ENCODE measurements at places on chromosomes 6 and 20. TPM values are rescaled to one million over a fixed set of nuclear protein-coding genes. Genes with fewer than 3 reads are reported as not detected.

- DNase-seq, result no peak
Measured at GRCh38 chr6:41040101-41040939, 1.3 kb upstream of the UNC5CL start.

- DNase-seq, result no peak
Measured at GRCh38 chr6:16278048-16278724, 39.8 kb downstream of the GMPR start.

- DNase-seq, result no peak
Measured at GRCh38 chr6:116405138-116405537, 34.4 kb downstream of the DSE start.

DNA sequence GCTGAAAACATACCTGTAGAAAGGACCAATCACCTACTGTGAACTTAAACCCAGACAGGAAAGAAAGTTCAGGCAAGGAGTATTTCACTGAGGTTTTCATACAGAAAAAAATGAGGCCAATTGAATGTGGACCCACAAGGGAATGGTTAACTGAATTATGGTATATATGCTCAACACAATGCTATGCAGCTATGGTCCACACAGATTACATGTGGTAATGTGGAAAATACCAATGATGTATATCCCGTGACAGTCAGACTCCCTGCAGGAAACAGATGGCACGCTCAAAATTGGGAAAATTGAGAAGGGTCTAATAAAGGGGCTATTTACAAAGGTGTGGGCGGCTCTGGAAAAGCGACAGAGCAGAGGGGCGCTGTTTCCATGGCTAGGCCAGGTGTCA lies 47.1 kb upstream of the PIM1 start:
- DNase-seq, result no peak

DNA sequence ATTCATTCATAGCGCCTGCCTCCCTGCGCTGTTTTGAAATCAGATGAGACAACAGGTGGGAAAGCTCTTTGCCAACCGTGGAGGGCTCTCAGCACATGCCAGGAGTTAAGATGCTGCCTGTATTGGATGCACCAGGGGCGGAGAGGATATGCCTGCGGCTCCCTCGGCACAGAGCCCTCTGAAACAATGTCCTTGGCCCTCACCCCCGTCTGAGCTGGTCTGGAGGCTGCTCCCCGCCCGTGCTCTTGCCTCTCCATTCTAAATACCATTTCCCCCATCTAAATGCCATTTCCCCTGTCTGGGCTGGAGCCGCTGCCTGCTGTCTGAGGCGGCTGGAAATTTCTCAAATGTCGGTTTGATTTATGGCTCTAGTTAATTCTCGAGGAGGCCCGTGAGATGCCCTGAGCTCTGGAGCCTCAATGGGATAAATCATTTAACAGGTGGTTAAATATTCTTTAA lies 50.8 kb upstream of the MLN start:
- DNase-seq, result no peak

DNA sequence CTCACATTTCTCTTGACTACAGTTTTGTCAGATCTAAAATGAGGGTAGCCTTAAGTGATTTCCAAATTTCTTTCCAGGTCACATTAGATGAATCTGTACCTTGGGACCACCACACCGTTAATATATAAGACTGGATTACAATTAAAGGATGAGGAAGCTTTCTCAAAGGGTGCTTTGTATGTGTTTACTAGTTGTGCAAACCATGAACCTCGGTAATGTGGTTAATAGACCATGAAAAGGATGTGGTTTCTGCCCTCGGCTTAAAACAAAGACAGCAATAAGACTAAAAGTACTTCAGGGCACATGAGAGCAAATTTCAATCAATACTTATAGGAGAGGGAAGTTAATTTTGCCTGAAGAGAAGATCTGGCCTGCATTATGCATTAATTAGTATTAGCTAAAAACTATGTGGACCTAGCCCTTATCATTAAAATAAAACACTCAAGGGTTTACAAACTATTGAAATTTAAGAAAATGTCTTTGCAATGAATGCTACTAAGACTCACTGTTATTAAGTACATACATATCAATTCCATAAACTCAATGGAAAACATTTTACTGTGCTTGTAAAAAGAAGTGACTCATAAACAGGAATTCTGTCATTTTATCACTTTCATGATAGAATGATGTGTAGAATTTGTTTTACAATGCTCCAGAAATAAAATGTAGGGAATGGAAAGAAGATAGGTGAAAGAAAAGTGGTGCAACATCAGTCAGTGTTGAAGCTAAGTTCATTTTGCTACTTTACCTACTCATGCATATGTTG lies 936 bp upstream of the TMX4 start:
- DNase-seq, result no peak

DNA sequence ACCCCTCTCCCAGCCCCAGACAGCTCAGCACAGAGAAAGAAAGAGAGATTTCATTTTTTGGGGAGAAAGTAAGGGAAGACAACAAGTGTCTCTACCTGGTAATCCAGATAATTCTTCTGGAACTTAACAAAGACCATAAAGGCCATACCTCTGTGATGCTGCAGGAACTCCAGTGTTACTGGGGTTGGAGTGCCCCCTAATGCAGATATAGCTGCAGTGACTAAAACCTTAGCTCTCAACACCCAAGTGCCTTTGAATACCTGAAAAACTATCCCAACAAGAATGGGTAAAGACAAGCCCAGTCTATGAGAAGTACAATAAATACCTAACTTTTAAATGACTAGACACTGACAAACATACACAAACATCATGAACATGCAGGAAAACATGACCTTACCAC lies 365.3 kb upstream of the PTCHD4 start:
- DNase-seq, result no peak

DNA sequence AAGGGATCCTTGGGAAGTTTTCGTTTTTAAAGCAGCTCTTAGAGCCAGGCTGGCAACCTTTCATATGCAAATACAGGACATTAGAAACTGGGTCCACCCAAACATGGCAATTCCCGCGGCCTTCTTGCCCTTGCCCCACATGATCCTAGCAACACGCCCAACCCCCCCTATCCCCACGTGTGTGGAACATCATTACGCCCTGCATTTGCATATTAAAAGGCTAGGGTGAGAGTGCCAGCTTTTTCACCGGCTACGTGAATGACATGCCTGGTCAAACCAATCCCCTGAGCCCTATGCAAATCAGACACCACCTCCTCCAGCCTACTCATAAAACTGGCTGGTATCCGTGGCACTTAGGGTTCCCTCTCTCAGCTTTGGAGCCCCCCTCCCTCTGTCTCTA lies 88.1 kb downstream of the TNFRSF21 start:
- no peak for DNase-seq

GRCh38 chr6:90072935-90073464 lies 178.7 kb downstream of the GJA10 start:
- no peak for DNase-seq

DNA sequence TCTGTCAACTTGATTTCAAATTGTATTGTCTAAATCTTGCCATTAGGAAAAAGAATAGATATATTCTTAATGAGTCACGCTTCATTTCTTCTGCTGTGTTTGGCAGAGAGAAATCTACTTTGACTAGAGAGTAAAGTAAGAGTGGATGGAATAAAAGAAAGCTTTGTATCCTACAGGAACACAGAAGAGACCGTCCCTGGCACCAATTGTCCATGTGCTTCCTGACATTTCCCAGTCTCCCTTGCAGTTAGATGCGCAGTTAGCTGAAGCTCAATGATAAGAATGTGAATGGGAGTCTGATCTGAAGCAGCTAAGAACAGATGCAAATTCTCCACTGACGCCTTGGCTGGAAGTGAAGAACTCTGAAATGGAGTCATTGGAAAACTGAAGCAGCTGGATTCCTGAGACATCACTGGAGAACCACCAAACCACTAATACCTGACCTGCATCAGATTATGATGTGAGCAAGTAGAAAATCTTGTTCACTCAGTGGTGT lies 528.2 kb upstream of the MARCKS start:
- no peak for DNase-seq

GRCh38 chr6:52731719-52732118 lies 31.6 kb downstream of the GSTA2 start:
- no peak for DNase-seq

- DNase-seq, result no peak
Measured at GRCh38 chr20:39903806-39904465, 785.1 kb downstream of the MAFB start.

GRCh38 chr6:27081931-27082330 lies 165.6 kb upstream of the PRSS16 start:
- DNase-seq, result no peak

DNA sequence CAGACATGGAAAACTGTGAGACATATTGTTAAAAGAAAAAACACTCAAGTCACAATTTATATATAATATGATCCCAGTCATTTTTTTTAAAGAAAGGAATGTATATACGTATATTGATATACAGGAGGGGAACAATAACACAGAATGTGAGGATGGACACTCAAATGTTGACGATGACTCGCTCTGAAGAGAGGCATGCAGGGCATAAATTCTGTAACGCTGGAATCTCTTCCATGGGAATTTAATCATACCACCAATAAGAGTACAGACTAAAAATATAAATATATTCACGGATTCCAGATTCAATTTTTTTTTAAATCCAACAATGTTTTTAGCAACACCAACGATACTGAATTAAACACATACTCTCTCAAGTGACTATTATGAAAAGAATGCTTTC lies 106.9 kb upstream of the CCDC28A start:
- no peak for DNase-seq

- DNase-seq, result no peak
Measured at GRCh38 chr6:162467679-162468078, 259.9 kb downstream of the PRKN start.

GRCh38 chr20:38200646-38201045 lies 35.6 kb upstream of the TGM2 start:
- DNase-seq, result no peak

DNA sequence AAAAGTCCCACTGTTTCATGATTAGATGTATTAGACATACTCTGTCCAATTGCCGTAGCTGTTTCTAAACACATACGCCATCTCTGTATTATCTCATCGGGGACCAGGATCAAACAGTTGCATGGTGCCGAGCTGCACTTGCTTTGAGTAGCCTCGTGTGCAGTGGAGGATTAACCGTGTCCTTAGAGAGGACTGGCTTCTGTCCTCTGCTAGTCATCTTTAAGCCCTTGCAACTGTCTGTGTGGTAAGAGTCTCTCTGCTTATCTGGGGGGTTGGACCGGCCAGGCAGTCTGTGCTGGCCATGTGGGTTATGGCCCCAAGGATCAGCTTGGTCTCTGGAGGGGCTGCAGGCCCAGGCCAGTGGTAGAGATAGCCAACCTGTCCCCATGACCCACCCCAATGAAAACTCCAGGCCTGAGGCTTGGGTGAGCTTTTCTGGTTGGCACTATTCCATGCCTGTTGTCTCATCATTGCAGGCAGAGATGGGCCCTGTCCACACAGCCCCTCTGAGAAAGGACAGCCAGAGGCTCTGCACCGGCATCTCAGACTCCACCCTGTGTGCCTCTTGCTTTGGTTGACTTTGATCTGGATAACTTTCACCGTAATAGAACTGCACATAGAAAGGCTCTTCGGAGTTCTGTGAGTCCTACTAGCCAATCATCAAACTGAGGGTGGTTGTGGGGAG lies 137.3 kb upstream of the SNX9 start:
- DNase-seq, result no peak

DNA sequence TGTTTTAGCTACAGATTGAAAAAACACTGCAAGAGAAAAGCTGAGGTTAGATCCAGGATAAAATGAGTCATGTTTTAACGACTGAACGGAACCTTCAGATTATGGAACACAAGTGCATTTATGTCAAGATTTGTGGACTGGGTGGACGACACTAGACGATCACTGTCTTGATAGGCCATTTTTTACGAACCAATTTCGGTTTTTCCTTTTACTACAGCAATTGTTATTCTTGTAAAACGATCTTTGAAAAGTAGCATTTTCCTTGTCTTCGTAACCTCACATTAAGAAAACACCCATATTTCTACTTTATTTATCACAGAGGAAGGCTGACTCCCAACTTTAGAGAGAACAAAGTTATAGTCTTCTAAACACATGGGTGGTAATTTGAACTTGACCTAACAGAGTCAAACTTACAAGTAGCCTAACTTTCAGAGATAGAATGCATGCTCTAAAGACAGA lies 294.2 kb upstream of the TCF21 start:
- no peak for DNase-seq

- DNase-seq, result no peak
Measured at GRCh38 chr6:36862848-36863382, 11.7 kb downstream of the PPIL1 start.

- DNase-seq, result no peak
Measured at GRCh38 chr6:163420289-163420614, 5.7 kb downstream of the QKI start.

The BFSP1 gene
- 3.3 TPM for polyA plus RNA-seq

The TRIM40 gene
- not detected for polyA plus RNA-seq

The MYCT1 gene
- polyA plus RNA-seq, result 21.8 TPM

The OPRL1 gene
- 1.3 TPM for polyA plus RNA-seq

The EPPIN gene
- 0.65 TPM for polyA plus RNA-seq

The TREML2 gene
- 0.13 TPM for polyA plus RNA-seq

The WFDC12 gene
- not detected for polyA plus RNA-seq

The RHAG gene
- 0.47 TPM for polyA plus RNA-seq

The FOXQ1 gene
- polyA plus RNA-seq, result 9.5 TPM

Measured in left renal cortex interstitium (tissue), 4 donors.